ENCODE measurements at places on chromosomes 12 and 14.
A peak's percentile ranks its signal among the peaks of the same experiment; 100 is the strongest.

- DNase-seq = no peak
Measured at GRCh38 chr12:4099276-4099675, 174.3 kb upstream of the CCND2 start.

- no peak for DNase-seq
Measured at GRCh38 chr12:92828565-92828964, 100.5 kb downstream of the EEA1 start.

- no peak for DNase-seq
Measured at GRCh38 chr12:70418101-70418500, 52.0 kb downstream of the KCNMB4 start.

- DNase-seq = peak; percentile 71
Measured at GRCh38 chr14:101116486-101117130, 213.1 kb upstream of the RTL1 start.

DNA sequence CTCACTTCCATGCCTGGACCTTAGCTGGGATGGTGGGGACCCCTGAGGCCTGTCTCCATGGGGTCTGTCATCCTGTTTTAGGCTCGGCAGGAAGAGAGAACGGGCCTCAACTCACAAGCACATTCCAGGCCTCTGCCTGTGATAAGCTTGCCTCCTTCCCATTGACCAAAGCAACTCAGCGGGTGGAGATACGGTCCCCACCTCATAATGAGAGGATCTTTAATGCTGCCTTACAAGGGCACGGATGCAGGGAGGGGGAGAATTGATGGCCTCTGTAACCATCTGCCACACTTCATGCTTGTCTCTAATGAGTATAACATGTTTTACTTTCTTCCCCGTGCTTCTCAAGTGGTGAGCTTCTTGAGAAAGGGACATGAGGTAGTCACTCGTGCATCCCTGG lies 50.0 kb downstream of the GLT1D1 start:
- DNase-seq = no peak

DNA sequence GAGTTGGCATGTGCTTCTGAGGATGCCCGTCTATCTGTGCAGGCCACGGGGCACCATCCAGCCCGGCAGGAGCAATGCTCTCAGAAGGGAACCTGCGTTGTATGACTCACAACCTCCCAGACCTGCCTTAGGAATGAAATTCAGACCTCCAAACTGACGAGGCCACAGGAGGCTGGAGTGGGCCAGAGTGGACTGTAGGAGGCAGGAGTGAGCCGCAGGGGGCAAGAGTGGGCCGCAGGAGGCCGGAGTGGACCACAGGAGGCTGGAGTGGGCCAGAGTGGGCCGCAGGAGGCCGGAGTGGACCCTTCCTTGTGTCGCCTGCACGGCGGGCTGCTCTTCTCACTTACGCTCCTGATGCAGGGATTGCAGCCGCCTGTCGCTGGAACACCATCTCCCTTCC lies 11.1 kb upstream of the FBRSL1 start:
- no peak for DNase-seq

DNA sequence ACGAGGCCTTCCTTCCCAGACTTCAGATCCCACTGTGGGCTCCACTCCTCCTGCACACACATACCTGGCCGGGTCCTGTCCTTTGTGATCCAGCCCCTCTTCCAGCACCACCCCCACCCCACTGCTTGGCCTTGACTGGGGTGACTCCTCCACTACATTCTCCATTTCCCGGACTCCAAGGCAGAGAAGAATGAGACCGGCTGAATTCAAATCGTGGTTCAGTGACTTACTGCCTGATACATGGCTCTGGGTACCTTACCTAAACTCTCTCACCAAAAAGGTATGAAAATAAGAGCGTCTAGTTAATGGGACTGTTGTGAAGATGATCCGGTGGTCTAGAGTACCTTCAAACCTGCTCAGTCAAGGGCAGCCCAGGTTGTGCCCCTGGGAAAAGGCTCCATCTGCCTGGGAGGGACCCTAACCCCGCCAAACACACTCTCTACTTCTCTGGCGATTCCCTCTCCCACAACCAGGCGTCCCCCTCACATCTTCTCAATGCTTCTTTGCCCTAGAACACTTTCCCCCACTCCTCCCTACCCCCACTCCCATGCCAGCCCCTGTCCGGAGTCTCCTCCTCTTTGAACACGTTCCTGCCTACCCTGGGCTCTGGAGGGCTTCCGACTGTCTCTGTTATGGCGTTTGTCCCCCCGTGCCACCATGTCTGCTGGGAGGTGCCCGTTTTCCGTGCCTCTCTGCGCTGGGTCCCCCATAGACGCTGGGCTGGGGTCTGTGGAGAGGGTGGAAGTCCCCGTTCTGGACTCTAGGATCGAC lies 1.5 kb upstream of the ZBTB42 start:
- DNase-seq = no peak

- no peak for DNase-seq
Measured at GRCh38 chr14:102795060-102795925, 18.0 kb downstream of the TRAF3 start.

DNA sequence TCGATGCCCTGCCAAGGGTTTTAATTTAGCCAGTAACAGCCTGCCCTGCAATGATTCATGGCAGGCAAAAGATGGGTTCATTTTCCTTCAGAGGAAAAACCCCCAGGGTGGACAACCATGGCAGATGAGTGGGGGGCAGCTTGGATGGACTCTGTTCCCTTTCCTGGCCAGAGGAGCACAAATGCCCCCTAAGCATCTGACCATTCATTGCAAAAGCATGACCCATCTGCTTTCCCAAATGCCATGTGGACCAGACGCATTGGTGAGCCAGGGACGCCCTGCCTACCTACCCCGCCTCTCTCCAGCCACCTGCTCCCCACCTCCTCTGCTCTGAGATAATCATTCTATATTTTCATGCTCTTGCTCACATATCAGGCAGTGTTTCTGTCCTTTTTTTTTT lies 281.9 kb downstream of the DPF3 start:
- no peak for DNase-seq

DNA sequence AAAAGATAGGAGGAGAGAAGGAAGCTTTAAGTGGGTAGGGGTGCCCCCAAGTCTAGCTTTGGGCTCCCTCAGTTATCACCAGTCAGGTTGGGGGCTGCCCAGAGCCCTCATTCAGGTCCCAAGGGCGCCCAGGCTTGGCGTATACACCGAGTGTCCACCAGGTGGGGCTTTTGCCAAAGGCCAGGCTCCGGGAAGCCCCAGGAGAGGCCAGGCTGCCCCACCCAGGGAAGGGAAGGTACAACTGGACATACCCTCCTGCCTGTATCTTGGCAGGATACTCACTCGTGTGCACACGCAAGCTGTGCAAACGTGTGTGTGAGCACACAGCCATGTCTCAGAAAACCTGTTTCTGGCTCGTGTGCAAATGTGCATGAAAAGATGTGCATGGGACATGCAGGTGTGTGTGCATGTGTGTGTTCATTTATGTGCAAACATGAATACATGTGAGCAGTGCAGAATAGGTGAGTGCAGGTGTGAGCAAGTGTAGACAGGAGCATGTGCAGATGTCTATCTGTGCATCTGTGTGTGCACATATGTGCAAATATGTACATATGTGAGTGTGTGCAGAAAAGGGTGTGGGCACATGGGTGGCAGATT lies 103.9 kb upstream of the MYL2 start:
- DNase-seq = no peak
